ENCODE measurements at places on chromosomes 6 and 20. TPM values are rescaled to one million over a fixed set of nuclear protein-coding genes. Genes with fewer than 3 reads are reported as not detected.

GRCh38 chr6:14091339-14091978, 26.1 kb upstream of the CD83 start:
- no peak for DNase-seq

The CLPSL1 gene
- total RNA-seq: not detected

The HS3ST5 gene
- not detected for total RNA-seq

- no peak for DNase-seq
These were observed 86.9 kb upstream of the VSTM2L start for GRCh38 chr20:37816003-37816402.
